Stomach (tissue), 19 donors: ENCODE measurements at places on chromosomes 7 and 10. TPM values are rescaled to one million over a fixed set of nuclear protein-coding genes. Genes with fewer than 3 reads are reported as not detected.

DNA sequence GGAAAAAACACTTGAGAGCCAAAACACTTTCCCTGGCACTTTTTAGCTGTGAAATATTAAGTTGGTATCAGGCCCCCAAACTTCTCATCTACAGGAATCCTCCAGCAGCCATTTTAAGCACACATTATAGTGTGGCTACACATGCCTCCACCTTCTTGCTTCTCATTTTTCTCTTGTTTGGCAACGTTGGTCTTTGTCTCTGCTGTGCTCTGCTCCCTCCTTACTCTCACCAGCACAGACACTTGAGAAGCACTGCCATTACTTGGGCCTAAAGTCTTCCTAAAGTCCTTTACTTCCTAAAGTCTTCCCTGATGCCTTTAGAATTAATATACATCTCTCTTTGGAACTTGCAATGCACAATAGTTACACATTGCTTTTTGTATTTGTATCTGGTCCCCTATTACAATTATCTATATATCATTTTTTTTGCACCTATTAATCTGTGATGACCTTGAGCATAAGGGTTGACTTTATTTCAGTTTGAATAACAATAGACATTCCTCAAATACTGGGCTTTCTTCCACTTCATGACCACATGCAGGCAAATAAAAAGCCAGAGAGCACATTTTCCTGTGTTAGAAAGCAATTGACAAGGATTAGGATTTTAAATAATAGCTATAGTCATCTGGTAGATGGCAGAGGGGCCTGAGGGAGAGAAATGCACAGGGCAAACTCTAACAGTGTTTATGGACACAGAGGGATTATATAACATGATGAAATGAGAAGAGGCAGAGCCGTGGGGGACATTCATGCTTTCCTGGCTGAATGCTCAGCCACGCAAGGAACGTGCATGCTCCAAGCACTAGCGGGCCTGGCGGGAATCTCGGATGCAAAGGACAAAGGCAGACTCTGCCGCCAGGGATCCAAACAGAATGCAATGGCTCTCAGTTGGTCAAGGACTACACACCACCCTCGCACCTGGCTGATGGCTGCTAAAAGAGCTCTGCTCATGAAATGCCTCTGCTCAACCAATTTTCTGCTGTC lies 99.3 kb downstream of the CDC14C start:
- DNase-seq = no peak

DNA sequence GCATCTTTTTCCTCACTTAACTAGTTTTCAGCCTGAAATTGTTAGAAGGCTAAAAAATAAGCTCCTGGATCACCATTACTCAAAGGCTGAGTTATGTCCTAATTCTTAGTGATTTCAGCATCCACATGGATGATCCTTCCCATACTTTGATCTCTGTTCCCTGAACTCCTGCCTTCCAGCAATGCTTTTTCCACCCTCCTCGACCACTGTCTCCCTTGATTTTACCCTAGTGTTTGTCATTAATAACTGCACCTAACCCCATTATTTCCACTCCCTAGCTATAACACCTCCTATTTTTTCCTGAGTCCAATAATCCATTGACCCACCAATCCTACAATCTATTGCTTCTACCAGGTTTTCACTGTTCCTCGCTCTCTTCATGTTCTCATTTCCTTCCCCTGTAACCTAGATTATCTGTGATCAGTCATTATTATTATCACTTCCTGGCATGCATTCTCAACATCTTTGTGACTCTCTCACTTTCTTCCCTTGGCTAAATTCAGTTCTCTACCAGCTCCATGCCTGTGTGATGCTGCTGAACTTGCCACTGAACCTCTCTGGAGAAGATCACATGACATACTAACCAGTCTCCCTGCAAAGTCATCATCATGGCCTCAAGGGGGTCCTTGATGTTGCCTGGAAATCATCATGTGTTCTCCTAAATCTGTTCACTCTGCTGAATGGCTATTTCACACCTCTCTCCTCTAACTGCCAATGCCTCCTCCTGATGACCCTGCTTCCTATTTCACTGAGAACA lies 6.5 kb upstream of the CALU start:
- DNase-seq = no peak

DNA sequence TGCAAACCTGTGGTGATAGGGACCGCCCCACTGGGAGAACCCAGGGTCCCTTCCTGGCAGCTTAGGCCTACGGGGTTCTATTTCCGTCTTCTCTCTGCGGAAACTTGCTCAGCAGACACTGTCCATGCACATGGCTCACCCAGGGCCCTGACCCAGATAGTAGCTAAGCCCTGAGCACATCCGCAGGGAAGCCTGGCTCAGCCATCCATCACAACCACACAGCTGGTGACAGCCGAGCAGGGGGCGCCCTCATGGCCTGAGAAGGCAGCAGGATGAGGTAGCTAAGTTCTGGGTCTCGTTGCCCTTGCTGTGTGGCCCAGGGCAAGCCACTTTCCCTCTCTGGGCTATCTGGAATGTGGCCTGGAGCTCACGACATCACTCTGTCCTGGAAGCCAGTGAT lies 23.3 kb downstream of the NPTX2 start:
- no peak for DNase-seq

- DNase-seq = no peak
These were observed 112.9 kb upstream of the ZNF746 start for GRCh38 chr7:149610441-149611011.

DNA sequence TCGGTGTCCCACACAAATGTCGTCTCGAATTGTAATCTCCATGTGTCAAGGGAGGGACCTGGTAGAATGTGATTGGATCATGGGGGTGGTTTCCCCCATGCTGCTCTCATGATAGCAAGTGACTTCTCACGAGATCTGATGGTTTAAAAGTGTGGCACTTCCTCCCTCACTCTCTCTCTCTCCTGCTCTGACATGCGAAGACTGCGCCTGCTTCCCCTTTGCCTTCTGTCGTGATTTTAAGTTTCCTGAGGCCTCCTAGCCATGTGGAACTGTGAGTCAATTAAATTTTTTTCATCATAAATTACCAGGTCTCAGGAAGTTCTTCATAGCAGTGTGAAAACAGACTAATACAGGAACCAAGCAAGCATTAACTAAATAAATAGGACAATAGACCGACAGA lies 229.1 kb downstream of the GFRA1 start:
- DNase-seq = no peak

GRCh38 chr10:126950401-126951105 lies 45.3 kb downstream of the DOCK1 start:
- DNase-seq = no peak

- no peak for DNase-seq
These were observed 797.3 kb downstream of the XPNPEP1 start for GRCh38 chr10:109126016-109126415.

- DNase-seq = no peak
These were observed 176.6 kb downstream of the GALNT11 start for GRCh38 chr7:152202056-152202455.

GRCh38 chr10:32054094-32054493 lies 2.1 kb downstream of the KIF5B start:
- no peak for DNase-seq

- DNase-seq = no peak
These were observed 929 bp upstream of the HGF start for GRCh38 chr7:81770728-81771223.

GRCh38 chr7:111266613-111267012 lies 175.7 kb downstream of the LRRN3 start:
- no peak for DNase-seq

DNA sequence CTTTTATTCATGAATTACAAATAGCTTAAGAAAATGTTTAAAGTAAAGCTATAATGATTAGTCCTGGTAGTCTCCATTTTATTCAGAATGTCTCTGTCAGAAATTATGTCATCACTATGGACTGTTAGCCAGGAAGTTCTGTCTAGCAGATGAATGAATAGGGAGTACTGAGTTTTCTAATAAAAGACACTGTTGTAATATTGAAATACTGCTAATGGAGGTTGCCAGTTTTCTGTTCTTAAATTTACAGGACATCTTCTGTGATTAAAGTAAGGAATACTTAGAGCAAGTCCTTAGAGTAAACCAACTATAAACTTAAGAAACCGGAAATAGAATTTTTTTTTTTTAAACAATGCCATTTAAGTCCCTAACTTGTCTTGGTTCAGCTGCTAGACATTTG lies 309.8 kb downstream of the ADK start:
- DNase-seq = no peak

GRCh38 chr7:24440892-24441291 lies 132.4 kb upstream of the PALS2 start:
- no peak for DNase-seq

DNA sequence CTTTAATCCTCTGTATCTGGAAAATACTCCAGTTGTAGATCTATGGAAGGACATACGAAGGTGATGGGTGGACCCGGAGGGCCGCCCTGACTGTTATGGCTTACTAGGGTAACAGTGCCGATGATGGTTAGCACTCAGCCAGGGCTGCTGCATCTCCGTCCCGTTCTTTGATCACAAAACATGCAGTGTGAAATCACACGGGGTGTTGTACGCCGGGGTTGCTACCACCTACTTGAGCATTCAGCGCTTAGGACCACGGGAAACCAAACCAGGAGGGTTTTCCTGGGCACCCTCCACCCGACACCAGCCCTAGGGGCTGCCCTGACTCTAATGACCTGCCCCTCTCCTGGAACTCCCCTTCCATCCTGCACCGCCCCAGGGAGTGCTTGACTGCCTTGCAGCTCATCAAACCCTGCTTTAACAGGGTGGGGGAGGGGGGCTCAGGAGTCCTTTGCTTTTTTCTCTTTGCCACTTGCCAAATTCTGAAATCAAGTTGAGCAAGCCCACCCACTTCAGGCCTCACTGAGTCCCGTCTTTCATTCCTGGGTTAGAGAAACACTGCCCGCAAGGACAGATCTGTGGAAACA lies 20.4 kb downstream of the ZNF775 start:
- no peak for DNase-seq

- no peak for DNase-seq
These were observed 85.9 kb downstream of the MAD1L1 start for GRCh38 chr7:2146676-2147472.

DNA sequence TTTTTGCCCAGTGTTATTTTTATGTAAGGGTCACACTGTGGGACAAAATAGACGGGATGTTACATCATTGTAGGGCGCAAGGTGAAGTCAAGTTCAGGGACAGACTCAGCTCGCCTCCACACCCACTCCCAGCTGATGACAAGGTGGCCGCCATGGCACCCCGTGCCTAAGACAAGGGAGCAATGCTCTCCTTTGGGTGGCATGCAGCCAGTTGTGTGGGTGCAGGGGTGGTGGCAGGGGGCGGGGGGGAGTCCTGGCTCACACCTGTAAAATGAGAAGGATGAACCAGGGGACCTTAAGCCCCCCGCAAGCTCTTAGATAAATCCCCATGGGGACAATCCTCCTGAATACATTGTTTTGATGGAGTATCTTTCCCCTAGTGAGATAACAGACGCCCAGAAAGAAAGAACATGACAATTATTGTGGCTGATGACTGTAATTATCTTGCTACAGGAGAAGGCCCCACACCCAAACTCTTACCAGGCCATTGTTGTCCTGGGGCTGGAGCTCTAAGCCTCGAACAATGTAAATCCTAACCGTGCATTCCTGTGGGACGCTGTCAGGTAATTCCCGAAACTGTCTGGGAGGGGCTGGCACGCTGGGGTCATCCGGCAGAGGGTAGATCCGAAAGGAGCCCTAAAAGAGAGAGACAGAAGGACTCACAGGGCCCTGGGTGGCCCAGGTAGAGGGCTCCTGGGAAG lies 148.7 kb downstream of the MYOF start:
- no peak for DNase-seq

- DNase-seq = peak; percentile 49
These were observed 142.2 kb downstream of the ATXN7L1 start for GRCh38 chr7:105734233-105734632.

- DNase-seq = no peak
These were observed 127.2 kb downstream of the SLIT1 start for GRCh38 chr10:97058521-97058920.

DNA sequence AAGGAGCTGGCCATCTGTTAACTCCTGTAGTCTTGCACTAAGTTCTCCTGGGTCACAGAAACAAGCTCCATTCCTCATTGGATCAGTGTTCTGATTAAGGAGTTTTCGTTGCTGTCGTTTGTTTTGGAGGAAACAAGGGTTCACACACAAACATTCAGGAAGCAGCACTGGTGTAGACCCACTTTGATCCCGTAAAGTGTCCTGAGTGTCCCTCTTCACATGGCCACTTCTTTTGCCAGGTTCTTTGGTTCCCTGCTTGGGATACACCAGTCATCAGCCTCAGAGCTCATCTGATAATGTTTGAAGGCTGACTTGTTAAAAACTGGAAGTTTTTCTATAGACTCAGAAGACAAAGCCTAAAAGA lies 10.9 kb downstream of the PDK4 start:
- DNase-seq = no peak

GRCh38 chr10:77798940-77799339 lies 127.6 kb downstream of the DLG5 start:
- no peak for DNase-seq

DNA sequence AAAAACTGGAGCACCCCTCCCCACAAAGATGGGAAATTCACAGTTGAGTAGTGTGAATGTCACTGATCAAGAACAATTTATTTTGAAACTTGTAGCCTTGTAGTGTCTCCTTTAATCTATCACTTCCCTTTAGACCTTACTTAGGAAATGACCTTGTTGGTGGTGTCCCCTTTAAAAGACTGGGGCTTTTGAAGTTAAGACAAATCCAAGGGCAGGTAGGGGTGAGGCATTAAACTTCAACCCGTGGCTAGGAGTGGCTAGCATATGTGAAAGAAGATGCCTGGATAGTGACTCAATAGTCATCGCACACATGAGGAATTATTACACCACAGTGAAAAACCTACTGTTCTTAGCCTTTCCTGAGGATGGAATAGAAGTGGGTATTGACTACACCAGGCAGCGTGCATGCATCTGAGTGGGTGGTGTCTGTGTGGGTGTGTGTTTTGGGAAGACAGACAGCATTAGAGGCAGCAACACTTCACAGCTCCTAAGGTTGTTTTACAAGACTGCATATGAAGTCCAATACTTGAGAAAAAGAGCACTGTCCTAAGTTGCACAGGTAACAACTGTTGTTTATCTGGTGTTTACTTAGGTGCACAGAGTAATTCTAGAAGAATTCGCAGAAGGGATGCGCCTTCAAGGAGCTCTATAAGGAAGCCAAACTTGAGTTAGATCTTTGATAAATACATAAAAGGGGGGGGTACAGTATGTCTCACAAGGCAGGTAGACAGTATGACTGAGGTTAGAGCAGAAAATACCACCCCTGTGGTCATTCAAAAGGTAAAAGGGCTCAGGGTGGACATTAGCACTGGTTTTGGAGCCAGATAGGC lies 32.9 kb downstream of the ABLIM1 start:
- DNase-seq = no peak

- DNase-seq = no peak
These were observed 202.7 kb downstream of the TAX1BP1 start for GRCh38 chr7:27942711-27943110.

DLG5 gene
- 47.3 TPM for total RNA-seq

TAS2R60 gene
- not detected for total RNA-seq

TCF7L2 gene
- total RNA-seq = 133 TPM

STOX1 gene
- total RNA-seq = 3.0 TPM

SLC26A3 gene
- total RNA-seq = 52.4 TPM

GRM3 gene
- total RNA-seq = 0.55 TPM

TLX1 gene
- total RNA-seq = 7.0 TPM

TMEM176A gene
- total RNA-seq = 14.7 TPM

OPN1SW gene
- not detected for total RNA-seq

STAG3 gene
- total RNA-seq = not detected
